Activated CD4-positive, alpha-beta T cell treated with anti-CD3 and anti-CD28 coated beads for 24 hours (primary cell): ENCODE measurements at places on chromosomes 16 and 17.

- DNase-seq = no peak
Observed at GRCh38 chr16:17804857-17805256, 334.1 kb upstream of the XYLT1 start.

DNA sequence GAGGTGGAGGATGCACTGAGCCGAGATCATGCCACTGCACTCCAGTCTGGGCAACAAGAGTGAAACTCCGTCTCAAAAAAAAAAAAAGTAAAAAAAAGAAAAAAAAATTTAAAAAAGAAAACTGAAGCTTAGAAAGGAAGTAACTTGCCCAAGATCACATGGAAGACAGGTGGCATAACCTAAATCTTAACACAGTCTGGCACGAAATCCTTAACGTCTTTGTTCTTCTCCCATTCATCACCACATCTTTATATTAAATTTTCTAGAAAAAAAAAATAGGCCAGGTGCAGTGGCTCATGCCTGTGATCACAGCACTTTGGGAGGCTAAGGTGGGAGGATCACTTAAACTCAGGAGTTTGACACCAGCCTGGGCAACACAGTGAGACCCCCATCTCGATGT lies 9.3 kb downstream of the WDR59 start:
- DNase-seq = no peak

DNA sequence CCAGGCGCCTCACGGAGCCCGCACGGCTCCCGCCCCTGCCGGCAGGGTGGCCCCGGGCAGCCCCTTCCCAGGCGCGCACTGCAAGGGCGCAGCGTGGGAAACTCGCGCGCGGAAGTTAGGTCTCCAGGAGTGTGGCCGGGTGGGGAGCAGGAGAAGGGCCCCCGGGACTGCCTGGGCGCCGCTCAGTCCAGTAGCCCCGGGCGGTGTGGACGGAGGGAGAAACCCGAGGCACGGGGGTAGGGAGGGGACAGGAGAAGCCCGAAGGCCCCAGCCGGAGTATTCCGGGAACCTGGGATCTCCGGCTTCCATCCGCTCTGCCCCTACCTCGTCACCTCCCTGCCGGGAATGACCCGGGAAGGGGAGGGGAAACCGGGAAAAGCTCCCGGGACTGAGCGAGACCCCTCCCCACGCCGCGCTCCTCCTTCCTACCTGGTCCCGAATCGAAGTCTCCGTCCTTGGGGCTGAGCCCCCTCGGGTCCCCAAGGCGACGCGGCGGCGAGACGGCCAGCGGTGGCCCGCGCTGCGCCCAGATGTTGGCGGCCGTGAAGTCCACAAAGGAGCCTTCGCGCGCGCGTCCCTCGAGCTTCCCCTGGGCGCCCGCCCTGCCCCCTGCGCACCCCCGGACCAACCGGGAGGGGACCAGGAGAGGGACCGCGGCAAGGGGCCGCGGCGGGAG lies 418 bp downstream of the SOCS3 start:
- no peak for DNase-seq

DNA sequence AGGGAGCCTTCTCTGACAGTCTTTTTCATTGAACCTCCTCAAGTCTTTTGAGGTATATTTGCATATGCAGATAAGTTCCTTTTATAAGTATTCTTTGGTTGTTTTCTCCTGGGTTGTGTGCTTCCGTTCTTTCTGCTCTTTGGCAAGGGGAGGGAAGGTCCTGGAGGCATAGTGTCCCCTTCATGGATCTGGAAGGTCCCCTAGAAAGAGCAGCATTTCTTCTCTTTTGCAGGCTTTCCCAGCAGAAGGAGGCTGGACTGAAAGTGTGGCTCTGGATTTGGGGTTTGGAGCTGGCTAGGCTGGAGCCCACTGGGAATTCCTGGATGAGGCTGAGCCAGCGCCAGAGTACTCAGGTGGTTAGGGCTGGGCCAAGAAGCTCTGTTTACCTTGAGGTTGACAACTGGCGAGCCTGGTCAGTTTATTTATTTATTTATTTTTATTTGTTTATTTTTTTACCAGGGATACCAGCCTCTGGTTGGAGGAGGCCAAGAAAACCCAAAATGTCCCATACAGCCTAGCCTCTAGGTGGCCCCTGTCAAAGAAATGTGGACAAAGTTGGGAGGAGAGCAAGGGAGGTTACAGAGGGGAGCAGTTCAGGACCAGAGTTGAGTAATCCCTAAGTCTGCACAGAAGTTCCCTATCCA lies 5.4 kb upstream of the TOP2A start:
- no peak for DNase-seq

DNA sequence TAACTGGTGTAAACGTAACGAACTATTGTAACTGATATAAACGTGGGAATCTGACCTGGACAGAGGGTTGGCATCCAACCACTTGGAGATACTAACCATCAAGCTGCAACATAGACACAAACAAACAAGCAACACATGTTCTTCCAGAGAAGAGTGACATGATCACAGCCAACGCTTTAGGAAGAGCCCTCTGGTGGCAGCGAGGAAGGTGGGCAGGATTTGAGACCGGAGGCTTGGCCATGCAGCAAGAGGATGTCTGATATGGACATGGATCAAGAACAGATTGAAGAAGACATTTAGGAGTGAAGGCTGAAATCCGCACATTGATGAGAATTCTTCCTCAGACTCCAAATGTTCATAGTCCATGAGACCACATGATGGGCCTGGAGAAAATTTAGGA lies 40.3 kb upstream of the TNRC6A start:
- DNase-seq = no peak

DNA sequence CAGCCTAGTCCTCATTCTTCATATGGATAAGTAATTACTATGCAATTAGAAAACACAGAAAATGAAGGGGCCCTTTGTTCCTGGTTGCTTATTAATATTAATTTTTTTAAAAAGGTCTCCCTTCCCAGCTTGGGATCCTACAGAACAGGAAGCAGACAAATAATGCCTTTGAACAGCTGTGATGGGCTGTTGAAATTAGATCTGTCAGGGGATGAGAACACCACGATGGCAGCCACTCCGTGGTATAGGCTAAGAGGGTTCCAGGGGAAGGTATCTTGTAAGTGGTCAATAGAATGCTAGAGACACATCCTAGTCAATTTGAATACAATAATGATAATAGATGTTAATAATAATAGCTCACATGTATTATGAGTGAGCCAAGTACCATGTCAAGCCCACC lies 83.1 kb downstream of the CCDC182 start:
- DNase-seq = no peak

- DNase-seq = no peak
Observed at GRCh38 chr16:89584768-89585549, 9.4 kb downstream of the CPNE7 start.

DNA sequence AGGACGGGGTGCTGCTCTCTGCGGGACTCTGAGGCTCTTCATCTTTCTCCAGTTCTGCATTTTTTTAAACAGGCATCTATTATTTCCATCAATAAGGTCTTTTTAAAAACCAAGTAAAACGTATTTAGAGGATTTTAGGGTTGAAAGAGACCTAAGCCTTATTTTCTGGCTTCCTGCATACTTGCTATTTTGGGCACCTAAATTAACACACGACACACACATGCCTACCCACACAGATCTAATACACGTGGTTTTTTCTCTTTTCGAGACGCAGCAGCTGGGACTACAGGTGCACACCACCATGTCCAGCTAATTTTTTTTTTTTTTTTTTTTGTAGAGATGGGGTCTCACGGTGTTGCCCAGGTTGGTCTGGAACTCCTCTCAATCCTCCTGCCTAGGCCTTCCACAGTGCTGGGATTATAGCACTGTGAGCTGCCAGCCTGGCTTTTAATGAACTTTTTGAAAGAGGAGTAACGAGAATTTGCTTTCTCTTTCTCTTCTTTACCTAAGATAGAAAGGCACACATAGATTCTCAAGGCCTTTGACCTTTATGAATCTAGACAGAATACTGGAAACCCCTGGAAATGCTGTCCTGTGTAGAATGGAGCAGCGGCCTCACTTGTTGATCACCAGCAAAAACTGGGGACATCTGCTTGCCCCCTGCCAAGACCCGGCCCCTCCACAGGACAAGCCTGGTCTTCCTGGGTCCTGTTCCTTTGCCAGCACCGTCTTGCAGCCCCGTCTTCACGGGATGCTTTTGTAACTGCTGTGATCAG lies 13.8 kb downstream of the DNAAF8 start:
- no peak for DNase-seq

- DNase-seq = no peak
Observed at GRCh38 chr17:4815043-4815675, 8.2 kb downstream of the PLD2 start.

DNA sequence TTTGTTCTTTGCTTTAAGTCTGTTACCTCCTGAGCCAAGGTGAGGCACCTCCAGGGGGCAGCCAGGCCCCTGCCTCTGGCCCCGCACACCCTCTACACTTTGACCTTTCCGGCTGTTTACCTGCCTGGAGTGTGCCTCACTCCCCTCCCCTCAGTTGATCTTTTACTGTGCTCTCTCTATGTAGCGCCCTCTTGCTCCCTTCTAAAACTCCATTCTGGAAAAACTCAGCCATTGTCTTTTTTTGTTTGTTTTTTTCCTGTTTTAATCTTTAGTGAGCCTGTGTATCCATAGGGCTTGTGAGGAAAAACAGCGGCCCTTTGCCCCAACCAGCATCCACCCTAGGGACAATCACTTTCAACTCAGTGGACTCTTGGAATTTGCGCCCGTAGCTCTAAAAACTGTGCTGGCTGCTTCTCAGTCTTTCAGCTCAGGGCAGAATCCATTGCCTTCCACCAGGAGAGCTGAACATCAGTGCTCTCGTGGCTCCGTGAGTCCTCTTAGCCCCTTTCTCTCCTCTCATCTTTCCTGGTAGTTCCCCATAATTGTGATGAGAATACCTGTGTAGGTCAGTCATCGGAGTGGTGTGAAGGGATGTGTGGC lies 4.3 kb downstream of the AMDHD2 start:
- no peak for DNase-seq

DNA sequence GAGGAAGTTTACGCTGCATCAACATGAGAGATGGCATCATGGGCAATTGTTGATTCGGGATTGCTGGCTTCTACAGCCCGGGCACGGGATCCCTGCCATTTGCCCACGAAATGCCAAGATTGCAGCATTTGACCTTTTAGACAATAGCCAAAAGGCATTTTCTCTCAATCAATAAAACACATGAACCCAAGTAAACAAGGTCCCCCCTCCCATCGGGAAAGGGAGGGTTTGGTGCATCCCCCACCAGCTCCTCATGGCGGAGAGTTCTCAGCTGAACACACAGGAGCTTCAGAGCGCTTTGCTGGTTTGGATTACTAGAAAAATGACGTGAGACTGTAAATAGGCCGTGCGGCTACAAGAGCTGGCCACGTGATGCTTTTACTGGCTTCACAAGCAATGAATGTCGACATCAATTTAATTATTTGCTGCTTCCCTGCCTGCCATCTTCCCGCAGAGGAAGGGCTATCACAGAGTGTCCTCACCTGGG lies 147.6 kb downstream of the C16orf95 start:
- DNase-seq = no peak

DNA sequence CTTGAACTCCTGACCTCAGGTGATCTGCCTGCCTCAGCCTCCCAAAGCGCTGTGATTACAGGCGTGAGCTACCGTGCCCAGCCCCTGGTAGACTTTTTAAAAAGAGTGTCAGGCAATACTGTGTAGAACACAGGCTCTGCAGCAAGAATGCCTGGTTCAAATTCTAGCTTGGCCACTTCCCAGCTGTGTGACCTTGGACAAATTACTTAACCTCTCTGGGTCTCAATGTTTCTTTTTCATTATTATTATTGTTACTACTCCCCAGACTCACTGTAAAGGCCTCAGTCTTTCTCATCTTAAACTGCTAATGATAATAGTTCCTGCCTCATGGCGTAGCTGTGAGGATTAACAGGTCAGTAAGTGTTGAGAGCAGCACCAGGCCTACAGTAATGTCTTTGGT lies 114.3 kb downstream of the LITAF start:
- no peak for DNase-seq

DNA sequence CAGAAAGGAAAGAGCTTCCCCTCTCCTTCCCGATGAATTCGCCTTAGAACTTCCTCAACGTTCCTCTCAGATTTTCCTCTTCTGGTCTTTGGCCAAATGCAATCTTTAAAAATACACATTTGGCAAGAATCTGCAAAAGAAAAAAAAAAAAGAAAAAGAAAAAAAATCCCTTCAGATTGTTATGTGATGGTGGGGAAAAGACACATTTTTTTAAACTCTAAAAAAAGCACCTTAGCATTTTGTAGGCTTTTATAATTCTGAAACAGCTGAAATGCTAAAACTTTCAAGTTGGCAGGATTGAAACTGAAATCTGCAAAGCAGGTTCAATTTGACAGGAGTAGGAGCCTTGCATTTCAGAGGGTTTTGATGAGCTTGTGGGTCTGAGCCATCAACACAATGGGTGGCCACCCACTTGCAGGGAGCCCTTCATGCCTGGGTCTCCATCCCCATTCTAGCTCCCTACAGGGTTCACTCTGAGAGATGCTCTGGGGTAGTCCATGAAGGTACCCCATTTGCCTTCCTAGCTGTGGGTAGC lies 33.1 kb downstream of the CACNG3 start:
- no peak for DNase-seq

GRCh38 chr17:13400491-13400890 lies 201.2 kb downstream of the HS3ST3A1 start:
- no peak for DNase-seq

- DNase-seq = no peak
Observed at GRCh38 chr16:77509796-77510195, 75.0 kb upstream of the ADAMTS18 start.

GRCh38 chr17:38606646-38607611 lies 1.2 kb upstream of the SRCIN1 start:
- DNase-seq = no peak

DNA sequence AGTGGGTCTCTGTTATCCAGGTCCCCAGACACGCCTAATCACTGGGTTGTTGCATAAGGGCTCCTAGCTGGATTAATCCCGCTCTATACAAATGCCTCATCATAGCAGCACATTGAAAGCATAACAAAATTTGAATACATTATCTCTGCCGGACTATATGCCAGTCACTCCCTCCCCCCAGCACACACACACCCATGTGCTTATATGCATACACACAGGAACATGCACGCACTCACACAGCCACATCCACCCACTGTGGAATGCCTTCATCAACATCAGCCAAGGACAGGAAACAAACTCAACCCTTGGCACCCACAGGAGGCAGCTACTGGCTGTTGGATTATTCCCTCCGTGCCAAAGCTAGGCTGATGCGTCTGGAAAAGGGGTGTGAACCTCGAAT lies 3.5 kb upstream of the CDH13 start:
- DNase-seq = no peak

GRCh38 chr17:67557052-67557845 lies 160.5 kb upstream of the NOL11 start:
- DNase-seq = no peak

GRCh38 chr16:24978370-24978914 lies 36.7 kb downstream of the ARHGAP17 start:
- DNase-seq = no peak

- no peak for DNase-seq
Observed at GRCh38 chr17:39096508-39097149, 54.8 kb downstream of the PLXDC1 start.

GRCh38 chr17:82911822-82912221 lies 72.0 kb upstream of the ZNF750 start:
- no peak for DNase-seq

GRCh38 chr17:39231591-39232551 lies 6.1 kb upstream of the STAC2 start:
- DNase-seq = peak; percentile 40

- DNase-seq = no peak
Observed at GRCh38 chr17:75774991-75775668, 9.5 kb upstream of the UNK start.
